Left ventricle myocardium inferior (tissue), 1 donor: ENCODE measurements at places on chromosomes 5 and 9. TPM values are rescaled to one million over a fixed set of nuclear protein-coding genes. Genes with fewer than 3 reads are reported as not detected.

GRCh38 chr9:76602199-76602598, 143.2 kb downstream of the GCNT1 start:
- no peak for DNase-seq

DNA sequence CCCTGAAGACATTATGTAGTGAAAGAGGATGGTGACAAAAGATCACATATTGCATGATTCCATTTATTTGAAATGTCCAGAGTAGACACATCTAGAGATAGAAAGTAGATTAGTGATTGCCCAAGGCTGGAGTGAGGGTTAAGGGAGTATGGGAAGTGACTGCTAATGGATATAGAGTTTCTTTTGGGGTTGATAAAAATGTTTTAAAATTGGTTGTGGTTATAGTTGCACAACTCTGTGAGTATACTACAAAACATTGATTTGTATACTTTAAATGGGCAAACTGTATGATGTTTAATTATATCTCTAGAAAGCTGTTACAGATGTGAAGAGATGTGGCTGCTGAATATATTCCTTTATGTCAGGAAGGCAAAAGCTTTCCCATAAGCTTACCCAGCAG, 202.8 kb downstream of the CCDC171 start:
- no peak for DNase-seq

GRCh38 chr9:134891713-134892112, 11.1 kb downstream of the FCN2 start:
- no peak for DNase-seq

- no peak for DNase-seq
Observed at GRCh38 chr9:70602321-70603019, 188.0 kb upstream of the KLF9 start.

GRCh38 chr5:149930749-149931574, 13.6 kb downstream of the PDE6A start:
- DNase-seq: no peak

- no peak for DNase-seq
Observed at GRCh38 chr5:103244398-103244797, 14.2 kb upstream of the MACIR start.

Gene GHR
- total RNA-seq: 12.9 TPM

Gene GPSM1
- 69.0 TPM for total RNA-seq

Gene FOXD4
- total RNA-seq: 0.11 TPM
